IMR-90 (cell line): ENCODE measurements at places on chromosomes 3 and 15. TPM values are rescaled to one million over a fixed set of nuclear protein-coding genes. Genes with fewer than 3 reads are reported as not detected.

GRCh38 chr3:177483182-177483967 is 286.1 kb upstream of the TBL1XR1 start:
- no peak overlapping the region for H3K4me3 ChIP-seq
- DNase-seq, result no peak
- H3K4me1 ChIP-seq, result peaks cover 4% of the 10 kb centered on the region
- no peaks in the 10 kb centered on the region for H3K36me3 ChIP-seq
- no peak overlapping the region for H3K27ac ChIP-seq

- no peak overlapping the region for H3K4me3 ChIP-seq
- no peaks in the 10 kb centered on the region for H3K36me3 ChIP-seq
- H3K27me3 ChIP-seq, result no peaks in the 10 kb centered on the region
- peaks cover 4% of the 10 kb centered on the region for H3K4me1 ChIP-seq
- H3K27ac ChIP-seq, result no peak overlapping the region
- no peak for DNase-seq
These were observed 49.1 kb downstream of the PXYLP1 start for GRCh38 chr3:141280690-141281089.

DNA sequence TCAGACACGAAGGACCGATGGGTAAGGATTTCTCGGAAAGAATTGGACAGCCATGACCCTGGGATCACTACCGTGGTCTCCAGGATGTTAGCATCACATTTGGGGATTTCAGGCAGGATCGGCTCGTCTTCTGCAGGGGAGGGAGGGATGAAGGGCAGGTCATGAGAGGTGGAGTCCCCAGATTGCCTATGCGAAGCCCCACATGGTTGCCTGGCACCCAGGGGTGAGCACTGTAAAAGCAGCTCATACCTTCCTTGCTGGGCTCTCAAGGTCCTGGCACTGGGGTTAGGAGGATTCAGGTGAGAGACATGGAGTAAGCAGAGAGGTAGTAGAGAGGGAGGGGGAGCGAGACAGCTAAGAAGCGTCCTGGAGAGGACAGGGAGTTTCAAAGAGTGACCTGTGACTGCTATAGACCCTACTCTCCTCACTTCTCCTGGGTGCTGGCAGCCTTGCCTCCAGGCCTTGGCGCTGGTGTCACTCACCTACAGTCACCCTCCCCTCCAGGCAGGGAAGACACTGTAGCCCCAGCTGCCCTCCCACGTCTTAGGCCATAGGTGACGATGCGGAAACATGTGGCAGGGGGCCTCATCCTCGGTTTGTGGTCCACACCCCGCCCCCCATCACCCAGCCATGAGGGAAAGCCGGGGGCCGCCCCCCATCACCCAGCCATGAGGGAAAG is 15.0 kb upstream of the EHD4 start:
- H3K27ac ChIP-seq, result no peak overlapping the region
- DNase-seq, result no peak
- peaks cover 28% of the 10 kb centered on the region; the same call in 1 of the 2 replicates for H3K27me3 ChIP-seq
- H3K36me3 ChIP-seq, result no peaks in the 10 kb centered on the region
- no peaks in the 10 kb centered on the region for H3K4me1 ChIP-seq

GRCh38 chr3:71358243-71358642 is 225.3 kb downstream of the FOXP1 start:
- no peaks in the 10 kb centered on the region for H3K4me1 ChIP-seq
- no peak for DNase-seq
- H3K36me3 ChIP-seq, result no peaks in the 10 kb centered on the region
- no peak overlapping the region for H3K27ac ChIP-seq
- no peak overlapping the region for H3K4me3 ChIP-seq
- H3K27me3 ChIP-seq, result no peaks in the 10 kb centered on the region

DNA sequence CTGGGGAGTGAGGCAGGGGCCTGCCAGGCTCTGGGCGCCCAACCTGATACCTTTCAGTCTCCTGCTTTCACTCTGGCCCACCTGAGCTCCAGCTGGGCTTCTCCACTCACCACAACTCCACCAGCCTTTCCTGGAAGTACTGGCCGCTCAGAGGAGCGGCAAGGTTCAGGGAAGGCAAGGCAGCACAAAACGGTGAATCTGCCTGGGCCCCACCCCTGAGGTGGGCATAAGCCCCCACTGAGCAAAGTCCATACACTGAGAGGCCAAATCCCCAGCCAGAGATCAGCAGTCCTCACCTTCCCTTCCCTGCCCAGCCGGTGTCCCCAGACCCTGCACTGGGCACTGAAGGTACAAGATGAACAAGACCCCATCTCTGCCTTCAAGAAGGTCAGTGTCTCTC is 70.7 kb downstream of the TLE3 start:
- no peak for DNase-seq
- no peak overlapping the region for H3K4me3 ChIP-seq
- H3K27me3 ChIP-seq, result peaks cover 56% of the 10 kb centered on the region

GRCh38 chr3:99674086-99674789 is 35.8 kb downstream of the COL8A1 start:
- no peak overlapping the region for H3K27ac ChIP-seq
- no peaks in the 10 kb centered on the region for H3K27me3 ChIP-seq
- peaks cover 4% of the 10 kb centered on the region for H3K4me1 ChIP-seq
- H3K4me3 ChIP-seq, result no peak overlapping the region
- no peaks in the 10 kb centered on the region; the same call in 1 of the 2 replicates for H3K36me3 ChIP-seq
- peak; percentile 56 for DNase-seq

- no peak overlapping the region for H3K4me3 ChIP-seq
- no peak overlapping the region for H3K27ac ChIP-seq
- DNase-seq, result no peak
- peaks cover 16% of the 10 kb centered on the region for H3K4me1 ChIP-seq
- H3K36me3 ChIP-seq, result no peaks in the 10 kb centered on the region
These were observed 94.3 kb downstream of the AQP9 start for GRCh38 chr15:58232281-58233065.

DNA sequence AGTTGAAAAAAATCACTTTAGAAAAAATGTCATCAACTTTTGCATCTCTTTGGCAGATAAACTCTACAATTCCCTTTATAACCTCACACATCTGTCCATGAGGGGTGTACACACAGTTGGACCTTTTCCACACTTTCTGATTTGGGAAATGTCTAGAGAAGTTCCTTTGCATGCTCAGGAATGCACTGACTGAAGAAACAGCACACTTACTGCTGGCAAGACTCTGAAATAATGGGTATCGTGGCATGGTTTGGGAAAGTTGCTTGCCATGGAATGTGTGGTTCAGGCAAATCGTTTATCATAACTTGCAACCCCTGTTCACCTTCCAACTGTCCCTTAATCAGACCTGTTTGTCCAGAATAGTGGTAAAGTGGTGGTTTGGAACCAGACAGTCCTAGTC is 135.3 kb upstream of the TGFBR2 start:
- H3K36me3 ChIP-seq, result no peaks in the 10 kb centered on the region
- peak; percentile 22 for DNase-seq
- no peak overlapping the region for H3K27ac ChIP-seq
- H3K27me3 ChIP-seq, result no peaks in the 10 kb centered on the region
- H3K4me3 ChIP-seq, result no peak overlapping the region
- peaks cover 2% of the 10 kb centered on the region for H3K4me1 ChIP-seq

GRCh38 chr3:48430708-48431101 is 819 bp upstream of the PLXNB1 start:
- H3K27me3 ChIP-seq, result no peaks in the 10 kb centered on the region
- DNase-seq, result no peak
- no peak overlapping the region for H3K27ac ChIP-seq
- no peak overlapping the region for H3K4me3 ChIP-seq

- no peaks in the 10 kb centered on the region for H3K36me3 ChIP-seq
- H3K4me1 ChIP-seq, result peaks cover 7% of the 10 kb centered on the region
- H3K4me3 ChIP-seq, result no peak overlapping the region
- no peak overlapping the region for H3K27ac ChIP-seq
- peak; percentile 96 for DNase-seq
These were observed 88.2 kb upstream of the TSC22D2 start for GRCh38 chr3:150319900-150320299.

DNA sequence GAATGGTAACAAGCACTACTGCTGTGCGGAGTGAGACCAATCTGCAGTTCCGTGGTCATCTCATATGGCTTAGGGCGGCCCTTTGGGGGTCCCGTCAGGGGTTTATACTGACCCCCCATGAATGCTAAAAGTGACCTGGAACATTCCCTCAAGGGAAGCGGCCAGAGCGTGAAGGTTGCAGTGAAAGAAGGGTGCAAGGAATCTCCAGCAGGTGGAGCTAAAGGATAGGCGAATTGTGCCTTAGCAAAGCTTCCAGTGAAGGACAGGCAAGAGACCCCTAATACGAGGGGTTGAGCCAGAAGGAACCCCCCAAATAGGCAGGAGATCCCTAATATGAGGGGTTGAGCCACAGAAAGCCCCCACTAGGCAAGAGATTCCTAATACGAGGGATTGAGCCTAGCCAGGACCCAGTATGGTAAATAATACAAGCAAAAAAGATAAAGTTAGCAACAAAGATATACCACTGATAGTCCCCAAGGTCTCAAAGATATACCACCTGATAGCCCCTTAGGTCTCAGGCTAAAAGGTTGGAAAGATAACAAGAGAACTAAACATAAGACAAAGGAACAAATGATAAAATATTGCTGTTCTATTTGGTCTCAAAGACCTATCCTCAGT is 32.8 kb downstream of the ZNF589 start:
- peak; percentile 62 for DNase-seq
- H3K27me3 ChIP-seq, result no peaks in the 10 kb centered on the region
- H3K27ac ChIP-seq, result no peak overlapping the region
- H3K36me3 ChIP-seq, result peaks cover 9% of the 10 kb centered on the region

DNA sequence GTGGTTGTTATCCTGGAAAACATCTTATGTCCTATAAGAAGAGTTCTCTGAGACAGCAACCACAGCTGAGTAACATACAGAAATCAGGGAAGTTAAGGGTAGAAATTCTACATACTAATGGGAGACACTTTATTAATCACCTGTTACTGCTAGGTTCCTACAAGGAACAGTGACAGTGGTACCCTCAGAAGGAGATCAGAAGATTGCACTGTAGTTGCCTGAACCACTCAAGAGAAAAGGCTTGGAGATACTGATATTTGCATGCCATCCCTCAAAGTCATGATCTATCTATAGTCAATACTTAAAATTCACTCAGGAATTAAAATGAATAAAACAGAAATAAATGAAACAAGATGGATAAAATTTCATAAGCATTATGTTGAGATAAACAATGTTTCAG is 136.0 kb downstream of the LMLN start:
- no peak overlapping the region for H3K4me3 ChIP-seq
- DNase-seq, result no peak
- no peak overlapping the region for H3K27ac ChIP-seq
- H3K36me3 ChIP-seq, result no peaks in the 10 kb centered on the region

DNA sequence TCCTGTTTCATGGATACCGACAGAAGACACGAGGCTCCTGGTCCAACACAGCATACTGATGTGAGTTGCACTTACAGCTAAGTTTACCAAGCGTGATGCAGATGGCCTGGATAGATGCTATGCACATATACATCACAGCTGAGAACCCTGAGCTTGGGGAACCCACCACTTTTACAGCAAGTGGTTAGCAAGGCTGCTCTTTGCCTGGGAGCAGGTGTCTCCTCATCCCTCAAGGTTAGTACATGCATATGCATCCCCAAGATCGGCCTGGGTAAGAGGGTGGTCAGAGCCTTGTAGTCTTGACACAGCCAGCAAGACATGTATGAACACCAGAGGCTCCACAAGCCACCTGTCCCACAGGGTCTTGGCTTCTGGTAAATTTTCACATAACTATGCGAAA is 28.3 kb downstream of the LRRC2 start:
- H3K27ac ChIP-seq, result no peak overlapping the region
- peaks cover 15% of the 10 kb centered on the region; the same call in 1 of the 2 replicates for H3K36me3 ChIP-seq
- no peaks in the 10 kb centered on the region for H3K27me3 ChIP-seq
- no peak for DNase-seq
- H3K4me1 ChIP-seq, result peaks cover 20% of the 10 kb centered on the region

DNA sequence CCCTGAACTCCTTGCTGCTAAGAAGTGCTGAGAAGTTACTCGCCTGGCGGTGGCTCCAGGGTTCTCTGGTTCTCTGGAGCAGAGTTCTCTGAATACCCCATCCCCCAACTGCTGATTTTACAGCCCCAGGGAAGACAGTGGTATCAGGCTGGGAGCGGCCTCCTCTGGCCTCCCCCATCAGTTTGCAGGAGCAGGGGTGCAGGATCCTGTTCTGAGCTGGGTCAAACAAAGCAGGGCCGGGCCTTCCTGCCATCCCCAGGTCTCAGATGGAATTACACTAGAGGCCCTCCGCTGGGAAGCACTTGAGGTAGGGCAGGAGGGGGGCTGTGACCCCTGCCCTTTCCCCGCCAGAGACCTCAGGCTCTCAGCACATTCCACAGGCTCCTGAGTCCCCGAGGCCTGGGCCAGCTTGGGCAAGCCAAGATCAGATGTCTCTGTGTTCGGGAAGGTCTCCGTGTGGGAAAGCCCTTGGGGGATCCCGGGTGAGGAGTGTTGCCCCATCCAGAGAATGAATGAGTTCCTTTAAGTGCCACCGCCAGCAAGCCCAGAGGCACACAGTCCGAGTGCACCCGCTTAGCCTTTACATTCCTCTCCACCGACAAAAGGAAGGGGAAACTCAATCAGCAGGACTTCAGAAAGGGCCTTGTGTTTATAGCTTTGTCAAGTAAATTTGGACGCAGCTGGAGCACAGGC is 149.9 kb downstream of the LRRK1 start:
- peaks cover 9% of the 10 kb centered on the region; the same call in 1 of the 2 replicates for H3K36me3 ChIP-seq
- peak; percentile 61 for DNase-seq
- no peaks in the 10 kb centered on the region for H3K27me3 ChIP-seq
- H3K4me1 ChIP-seq, result peaks cover 29% of the 10 kb centered on the region
- H3K27ac ChIP-seq, result peak overlapping the region; percentile 68

- no peak for DNase-seq
- no peaks in the 10 kb centered on the region for H3K4me1 ChIP-seq
- H3K27ac ChIP-seq, result no peak overlapping the region
- no peaks in the 10 kb centered on the region for H3K36me3 ChIP-seq
These were observed 8.3 kb downstream of the TRIM42 start for GRCh38 chr3:140686128-140686527.

- no peak overlapping the region for H3K27ac ChIP-seq
- H3K4me1 ChIP-seq, result no peaks in the 10 kb centered on the region
- DNase-seq, result no peak
These were observed 260.9 kb downstream of the NEK10 start for GRCh38 chr3:27108322-27108721.

- no peaks in the 10 kb centered on the region; the same call in 1 of the 2 replicates for H3K36me3 ChIP-seq
- H3K4me1 ChIP-seq, result peaks cover 3% of the 10 kb centered on the region; the same call in 1 of the 2 replicates
- no peaks in the 10 kb centered on the region for H3K27me3 ChIP-seq
- H3K4me3 ChIP-seq, result no peak overlapping the region
- H3K27ac ChIP-seq, result no peak overlapping the region
These were observed 64.0 kb downstream of the GREM1 start for GRCh38 chr15:32781781-32782180.

- DNase-seq, result no peak
- H3K27me3 ChIP-seq, result no peaks in the 10 kb centered on the region
- no peak overlapping the region for H3K27ac ChIP-seq
These were observed 2.8 kb downstream of the EFHB start for GRCh38 chr3:19931180-19931692.

The ZNF662 gene
- 0.28 and 0.54 TPM in 2 replicates for total RNA-seq

The CDHR4 gene
- total RNA-seq, result not detected in 2 replicates

The TMEM41A gene
- 10.6 and 11.9 TPM in 2 replicates for total RNA-seq

The SEMA3B gene
- 3.9 and 4.3 TPM in 2 replicates for total RNA-seq

The PTPRG gene
- total RNA-seq, result 24.7 and 31.0 TPM in 2 replicates

The LEKR1 gene
- 0.36 and 0.56 TPM in 2 replicates for total RNA-seq

The FBN1 gene
- 283 and 326 TPM in 2 replicates for total RNA-seq

The ACTRT3 gene
- total RNA-seq, result 2.5 TPM in 2 replicates
